HT-29 (cell line): ENCODE measurements at places on chromosomes 16 and 17.

- peak; percentile 73 for DNase-seq
Measured at GRCh38 chr17:58412961-58413586, 4.3 kb downstream of the RNF43 start.

DNA sequence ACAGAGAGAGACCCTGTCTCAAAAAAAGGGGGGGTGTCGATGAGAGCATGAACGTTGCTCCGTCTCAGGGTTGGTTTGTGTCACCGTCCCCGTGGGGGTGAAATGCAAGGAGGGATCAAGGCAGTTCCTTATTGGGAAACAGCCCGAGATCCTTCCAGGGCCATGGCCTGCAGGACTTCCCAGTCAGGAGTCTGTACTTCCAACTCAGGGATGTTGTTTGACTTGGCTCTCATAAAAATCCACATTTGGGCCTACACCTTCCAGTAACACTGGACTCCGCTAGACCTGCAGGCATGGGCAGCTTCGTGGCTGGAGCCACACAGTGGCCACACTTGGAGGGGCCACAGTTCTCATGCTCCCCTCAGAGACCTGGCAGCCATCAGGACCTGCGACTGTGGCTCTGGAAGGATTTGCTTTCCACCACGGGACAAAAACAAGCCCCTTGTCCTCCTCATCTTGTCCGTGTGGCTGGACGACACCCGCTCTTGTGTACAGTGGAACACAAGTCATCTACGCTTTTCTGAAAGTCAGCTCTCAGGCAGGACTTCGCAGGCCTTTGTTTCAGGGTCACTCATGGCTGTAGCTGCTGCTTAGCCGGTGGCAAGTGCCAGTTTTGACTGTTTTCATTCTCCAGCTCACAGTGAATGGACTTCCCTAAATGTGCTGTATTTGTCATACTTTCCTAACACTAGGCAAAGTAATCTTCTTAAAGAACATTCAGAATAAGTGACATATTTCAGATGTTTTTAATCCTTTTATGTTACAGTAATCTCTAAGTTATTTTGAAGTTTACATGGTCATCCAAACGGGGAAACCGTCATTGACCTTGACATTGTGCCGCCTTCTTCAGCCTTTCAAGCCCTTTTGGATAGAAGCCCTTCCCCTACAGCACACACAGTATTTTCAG is 24.2 kb upstream of the IL17C start:
- DNase-seq = no peak

DNA sequence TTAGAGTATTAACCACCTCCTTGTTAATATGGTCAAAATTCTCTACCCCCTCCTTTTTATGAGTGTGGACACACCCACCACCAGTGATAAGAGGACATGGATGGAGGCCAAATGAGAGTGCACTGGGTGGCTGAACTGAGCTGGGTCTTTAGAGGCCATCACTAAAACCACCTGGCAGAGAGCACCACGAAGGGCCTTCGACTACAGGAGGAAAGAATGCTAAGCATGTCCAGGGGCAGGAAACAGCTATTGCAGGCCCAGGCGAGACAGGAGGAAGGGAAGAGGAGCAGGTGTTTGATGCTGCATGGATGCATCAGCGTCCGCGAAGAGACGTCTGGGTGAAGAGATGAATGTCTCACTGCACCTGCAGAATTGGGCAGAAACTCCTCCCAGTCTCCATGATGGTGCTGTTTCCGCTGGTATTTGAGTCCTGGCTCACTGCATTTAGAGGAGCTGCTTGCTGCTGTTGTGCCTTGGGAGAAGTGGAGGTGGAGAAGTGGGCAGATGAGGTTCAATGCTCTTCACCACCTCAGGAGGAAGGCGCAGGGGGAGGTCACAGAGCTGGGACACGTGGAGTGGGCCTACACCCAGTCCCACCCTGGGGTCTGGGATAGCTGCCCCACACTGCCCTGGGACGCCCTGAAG is 33.2 kb downstream of the SPHK1 start:
- DNase-seq = no peak

GRCh38 chr16:2058872-2059271 is 11.1 kb downstream of the TSC2 start:
- no peak for DNase-seq

GRCh38 chr16:24088767-24089166 is 167.4 kb upstream of the CACNG3 start:
- no peak for DNase-seq

DNA sequence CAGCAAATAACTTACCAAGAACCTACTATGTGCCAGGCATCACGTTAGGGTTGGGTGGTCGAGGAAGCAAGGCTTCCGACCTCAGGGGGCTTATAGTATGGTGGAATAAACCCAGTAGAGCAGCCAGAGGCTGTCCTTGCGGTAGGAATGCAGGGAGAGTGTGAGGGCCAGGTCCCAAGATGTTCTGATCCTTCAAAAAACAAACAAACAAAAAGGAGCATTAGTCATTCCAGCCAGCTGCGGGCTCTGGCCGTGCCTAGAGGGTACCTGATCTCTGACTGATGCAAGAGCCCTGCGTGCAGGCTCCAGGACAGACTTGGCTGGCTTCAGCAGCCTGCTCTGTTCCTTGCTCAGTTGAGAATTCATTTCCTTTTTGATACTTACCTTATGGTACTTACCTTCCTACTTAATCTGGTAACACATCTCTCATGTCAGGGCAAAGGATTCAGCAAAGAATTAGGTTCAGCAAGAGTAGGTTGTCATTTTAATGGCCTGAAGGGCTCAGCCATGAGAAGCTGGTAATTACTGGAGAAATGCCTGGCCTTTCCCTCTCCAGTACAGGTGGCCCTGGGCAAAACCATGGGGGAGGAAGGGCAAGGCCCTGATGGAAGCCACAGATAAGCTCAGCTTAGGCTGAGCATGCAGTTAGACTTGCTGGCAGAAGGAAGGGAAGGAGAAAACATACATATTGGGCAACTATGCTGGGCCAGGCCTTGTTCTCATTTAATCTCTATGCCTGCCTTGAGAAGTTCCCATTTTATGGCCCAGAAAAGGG is 18.4 kb downstream of the CYB5D2 start:
- DNase-seq = peak; percentile 20

DNA sequence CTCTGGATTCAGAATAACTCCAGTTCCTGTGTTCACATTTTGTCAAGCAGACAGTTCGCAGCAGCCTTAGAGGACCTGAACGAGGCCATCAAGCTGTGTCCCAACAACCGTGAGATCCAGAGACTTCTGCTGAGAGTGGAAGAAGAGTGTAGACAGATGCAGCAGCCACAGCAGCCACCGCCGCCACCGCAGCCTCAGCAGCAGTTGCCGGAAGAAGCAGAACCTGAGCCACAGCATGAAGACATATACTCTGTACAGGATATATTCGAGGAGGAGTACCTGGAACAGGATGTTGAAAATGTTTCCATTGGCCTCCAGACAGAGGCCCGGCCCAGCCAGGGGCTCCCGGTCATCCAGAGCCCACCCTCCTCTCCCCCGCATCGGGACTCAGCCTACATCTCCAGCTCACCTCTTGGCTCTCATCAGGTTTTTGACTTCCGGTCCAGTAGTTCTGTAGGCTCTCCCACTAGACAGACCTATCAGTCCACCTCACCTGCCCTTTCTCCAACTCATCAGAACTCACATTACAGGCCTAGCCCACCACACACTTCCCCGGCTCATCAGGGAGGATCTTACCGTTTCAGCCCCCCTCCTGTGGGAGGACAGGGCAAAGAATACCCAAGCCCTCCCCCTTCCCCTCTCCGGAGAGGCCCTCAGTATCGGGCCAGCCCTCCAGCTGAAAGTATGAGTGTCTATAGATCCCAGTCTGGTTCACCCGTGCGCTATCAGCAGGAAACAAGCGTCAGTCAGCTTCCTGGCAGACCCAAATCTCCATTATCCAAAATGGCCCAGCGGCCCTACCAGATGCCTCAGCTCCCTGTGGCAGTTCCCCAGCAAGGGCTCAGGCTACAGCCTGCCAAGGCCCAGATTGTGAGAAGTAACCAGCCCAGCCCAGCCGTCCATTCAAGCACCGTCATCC is 25.9 kb downstream of the CYB561 start:
- no peak for DNase-seq

GRCh38 chr17:57662644-57663308 is 82.3 kb downstream of the CCDC182 start:
- peak; percentile 98 for DNase-seq

- DNase-seq = no peak
Measured at GRCh38 chr17:27506348-27507218, 50.3 kb downstream of the KSR1 start.

GRCh38 chr16:86752582-86753175 is 174.3 kb downstream of the FOXL1 start:
- no peak for DNase-seq

- no peak for DNase-seq
Measured at GRCh38 chr16:67146523-67147357, 4.1 kb downstream of the B3GNT9 start.

- no peak for DNase-seq
Measured at GRCh38 chr17:62855156-62855555, 47.0 kb upstream of the MARCHF10 start.

GRCh38 chr16:50528820-50529219 is 19.4 kb upstream of the NKD1 start:
- no peak for DNase-seq
